ENCODE measurements at places on chromosomes 3 and 15. TPM values are rescaled to one million over a fixed set of nuclear protein-coding genes. Genes with fewer than 3 reads are reported as not detected.

DNA sequence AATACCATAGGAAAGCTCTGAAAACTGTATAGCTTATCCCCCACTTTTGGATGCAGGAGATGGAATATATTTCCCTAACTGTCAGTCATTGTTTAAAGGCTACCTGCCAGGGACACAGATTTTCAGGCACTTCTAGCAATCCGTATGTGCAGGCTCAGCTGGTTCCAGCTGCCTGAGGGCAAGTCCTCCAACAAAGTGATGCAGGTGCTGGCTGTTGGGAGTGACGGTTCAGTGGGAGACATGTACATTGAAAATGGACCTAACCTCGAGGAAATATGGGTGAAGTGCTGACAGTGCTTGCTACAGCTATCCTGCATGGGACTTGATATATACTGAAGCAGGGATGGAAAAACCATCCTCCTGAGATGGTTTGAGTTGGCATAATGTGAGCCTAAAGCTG lies 153.1 kb upstream of the GAP43 start:
- DNase-seq, result no peak

DNA sequence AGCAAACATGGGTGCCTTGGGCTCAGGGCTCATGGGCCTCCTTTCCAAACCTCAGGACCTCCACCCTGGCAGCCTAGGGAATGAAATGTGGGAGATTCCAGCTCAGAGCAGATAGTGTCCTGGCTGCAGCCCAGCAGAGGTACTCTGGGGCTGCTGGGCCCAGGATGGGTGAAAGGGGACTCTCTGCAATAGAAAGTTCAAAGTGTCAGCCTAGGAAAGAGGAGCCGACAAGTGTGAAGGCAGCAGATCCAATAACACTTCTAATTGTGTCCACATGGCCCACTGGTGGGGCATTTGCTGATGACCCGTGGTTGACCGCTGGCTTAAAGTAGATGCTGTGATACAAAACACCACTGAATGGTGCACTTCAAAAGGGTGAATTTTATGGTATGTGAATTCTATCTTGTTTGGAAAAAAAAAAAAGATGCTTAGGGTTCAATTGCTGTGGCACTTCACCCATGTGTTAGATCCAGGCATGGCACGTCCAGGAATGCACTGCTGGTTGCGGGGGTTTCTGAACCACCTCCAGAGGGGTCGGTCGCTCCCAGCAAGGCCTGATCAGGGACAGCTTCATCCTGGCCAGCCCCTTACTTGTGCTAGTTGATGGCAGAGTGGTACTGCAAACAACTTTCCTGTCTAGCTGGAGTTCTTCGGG lies 20.9 kb downstream of the AMOTL2 start:
- DNase-seq, result no peak

DNA sequence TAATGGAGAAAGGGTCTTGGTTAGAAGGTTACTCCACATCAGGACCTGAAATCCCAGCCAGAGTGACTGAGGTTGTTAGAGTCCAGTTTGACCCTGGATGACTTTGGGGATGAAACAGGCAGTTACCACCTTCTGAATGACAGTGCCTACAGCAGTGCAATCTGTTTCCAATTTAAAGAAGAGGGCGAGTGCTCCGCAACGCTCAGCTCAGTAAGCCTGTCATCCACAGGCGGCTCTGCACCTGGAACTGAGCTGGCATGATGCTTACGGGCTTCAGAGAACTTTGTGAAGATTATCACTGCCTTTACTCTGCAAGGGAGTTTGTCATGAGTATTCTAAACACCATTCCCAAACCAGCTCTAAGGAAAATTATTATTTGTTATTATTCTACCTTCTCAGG lies 127.7 kb upstream of the SLC24A5 start:
- DNase-seq, result no peak

- no peak for DNase-seq
These were observed 301.2 kb downstream of the MECOM start for GRCh38 chr3:169362301-169362700.

DNA sequence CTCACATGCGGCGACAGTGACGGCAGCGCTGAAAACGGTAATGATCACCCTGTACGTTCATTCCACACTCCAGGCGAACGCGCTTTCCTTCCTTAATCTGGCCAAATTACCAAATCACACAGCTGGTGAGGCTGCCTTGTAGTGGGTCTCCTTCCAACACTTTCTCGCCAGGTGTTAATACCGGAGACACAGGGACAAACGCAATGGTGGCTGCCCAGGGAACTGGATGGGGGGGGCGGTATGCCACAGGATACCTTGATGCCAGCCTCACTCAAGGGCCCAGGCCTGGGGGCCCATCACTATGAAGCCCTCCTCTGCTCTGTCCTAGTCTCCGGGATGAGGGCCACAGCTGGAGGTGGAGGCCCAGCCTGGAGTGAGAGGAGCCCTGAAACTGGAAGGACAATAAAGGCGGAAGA lies 1.4 kb upstream of the CAMK2N2 start:
- DNase-seq, result no peak

- DNase-seq, result no peak
These were observed 1.5 kb downstream of the SERF2 start for GRCh38 chr15:43793647-43794046.

DNA sequence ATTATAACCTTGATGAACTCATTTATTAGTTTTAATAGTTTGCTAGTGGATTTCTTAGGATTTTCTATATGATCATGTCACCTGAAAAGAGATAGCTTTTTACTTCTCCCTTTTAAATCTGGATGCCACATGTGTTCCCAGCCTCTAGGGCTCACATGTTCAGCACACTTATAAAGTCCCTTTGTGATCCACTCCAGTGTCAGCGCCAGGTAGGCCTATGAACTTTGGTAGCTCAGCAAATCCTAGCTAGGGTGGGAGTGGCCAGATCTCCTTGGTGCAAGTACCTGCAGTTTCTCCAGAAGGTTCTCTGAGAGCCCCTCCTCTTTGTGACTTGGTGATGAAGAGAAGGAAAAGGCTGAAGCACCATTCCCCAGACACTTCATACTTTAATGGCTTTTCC lies 8.7 kb downstream of the FETUB start:
- no peak for DNase-seq

DNA sequence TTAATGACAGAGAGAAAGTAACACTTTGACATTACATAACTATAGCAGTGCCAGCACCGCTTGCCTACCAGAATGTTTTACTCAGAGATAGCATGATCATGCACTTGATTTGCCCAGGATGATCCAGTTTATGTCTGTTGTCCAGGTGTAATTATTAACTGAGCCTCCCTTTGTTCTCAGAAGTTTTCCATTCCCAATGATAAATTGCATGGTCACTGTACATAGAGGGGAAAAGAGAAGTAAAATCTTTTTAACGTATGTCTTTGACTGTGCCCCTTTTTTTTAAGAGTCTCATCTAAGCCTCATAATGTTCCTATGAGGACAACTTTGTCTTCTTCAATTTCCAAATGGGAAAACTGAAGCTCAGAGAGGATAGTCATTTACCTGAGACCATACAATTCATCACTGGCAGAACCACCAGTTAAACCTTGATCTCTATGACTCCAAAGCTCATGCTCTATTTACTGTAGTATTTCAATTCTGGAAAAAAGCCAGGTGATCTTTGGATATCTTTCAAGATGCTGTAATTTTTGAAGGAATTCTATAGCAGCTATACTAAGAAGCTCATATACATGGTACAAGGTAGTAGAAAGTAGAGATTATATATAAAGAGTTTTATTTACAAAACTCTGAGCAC lies 25.1 kb downstream of the C3orf85 start:
- DNase-seq, result no peak

LRRC57 gene
- 16.9 TPM for total RNA-seq

Measured in cardiac septum (tissue), 1 donor.